ENCODE measurements at places on chromosomes 7 and 10.

DNA sequence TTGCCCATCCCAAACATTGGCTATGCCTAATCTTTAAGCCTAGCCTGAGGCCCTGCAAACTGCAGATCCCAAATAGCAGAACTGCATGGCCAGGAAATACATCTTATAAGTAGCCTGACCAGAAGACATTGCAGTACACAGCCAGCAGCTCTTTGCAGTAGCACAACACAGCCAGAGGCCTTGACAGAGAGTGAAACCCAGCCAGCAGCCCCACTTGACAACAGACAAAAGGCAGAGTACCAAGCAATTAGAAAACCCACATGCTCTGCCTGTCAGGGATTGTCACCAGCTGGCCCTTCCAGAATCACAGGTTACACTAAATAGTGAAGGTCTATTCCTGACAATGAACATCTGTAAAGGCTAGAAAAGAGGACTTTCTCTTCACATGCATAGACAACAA is 242.8 kb upstream of the TMEM72 start:
- no peak for DNase-seq

DNA sequence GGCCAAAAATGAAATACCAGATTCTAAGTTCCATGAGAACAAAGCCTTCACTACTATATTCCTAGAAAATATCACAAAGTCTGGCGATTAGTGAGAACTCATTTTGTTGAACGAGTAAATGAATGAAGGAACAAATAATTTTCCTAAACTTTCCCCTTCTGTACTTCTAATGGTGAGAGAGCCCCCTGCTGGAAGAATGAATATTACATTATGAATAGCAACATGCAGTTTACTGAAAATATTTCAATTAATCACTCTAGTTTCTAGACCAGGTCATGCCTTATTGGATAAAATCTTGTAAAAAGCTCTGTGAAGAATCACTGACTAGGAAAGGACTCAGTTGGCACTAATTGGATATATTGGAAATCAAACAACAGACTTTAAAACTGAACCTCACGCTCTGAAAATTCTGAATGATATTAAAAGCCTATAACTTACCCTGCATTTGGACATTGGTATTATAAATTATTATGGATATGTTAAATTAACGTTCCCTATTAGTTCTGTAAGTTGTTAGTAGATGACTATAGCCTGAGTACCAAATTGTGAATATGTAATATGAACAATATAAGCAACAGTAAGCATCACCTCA is 32.4 kb upstream of the MTPN start:
- DNase-seq = no peak

- DNase-seq = no peak
Observed at GRCh38 chr10:124674768-124675222, 69.4 kb downstream of the FAM53B start.

DNA sequence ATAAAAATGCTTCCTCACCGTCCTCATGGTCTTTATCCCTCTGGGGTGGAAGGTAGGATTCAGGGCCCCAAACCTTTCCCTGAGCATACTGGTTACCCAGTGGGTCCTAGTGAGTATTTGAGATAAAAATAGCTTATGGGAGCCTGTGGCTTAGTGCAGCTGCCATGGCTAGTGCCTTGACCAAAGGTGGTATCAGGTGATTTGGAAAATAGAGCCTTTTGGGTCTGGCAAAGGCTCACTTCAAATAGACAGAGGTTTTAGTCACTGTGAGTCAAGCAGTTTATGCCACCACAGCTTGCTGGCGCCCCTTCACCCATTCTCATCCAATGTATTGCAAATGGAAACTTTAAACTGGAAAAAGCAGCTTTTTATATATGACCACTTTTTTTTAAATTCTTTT is 30.4 kb downstream of the PLAU start:
- DNase-seq = no peak

DNA sequence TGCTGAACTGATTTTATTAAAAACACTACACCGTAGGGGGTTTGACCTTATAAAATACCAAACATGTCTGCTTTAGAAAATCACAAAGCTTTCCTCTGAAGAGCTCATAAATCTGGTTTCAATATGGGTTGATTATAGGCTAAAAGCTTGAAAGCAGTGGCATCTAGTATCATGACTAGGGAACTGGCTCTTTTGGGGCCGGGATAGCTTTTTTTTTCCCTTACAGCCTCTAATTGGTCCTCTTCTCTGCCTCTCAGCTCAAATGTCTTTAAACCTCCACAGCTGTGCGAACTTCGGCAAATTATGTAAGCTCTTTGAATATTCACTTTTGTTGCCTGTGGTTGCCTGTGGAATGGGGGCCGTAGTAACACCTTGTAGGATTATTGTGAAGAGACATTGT is 8.4 kb downstream of the BAMBI start:
- DNase-seq = no peak

GRCh38 chr7:6615723-6616555 is 529 bp downstream of the ZNF853 start:
- no peak for DNase-seq

- no peak for DNase-seq
Observed at GRCh38 chr7:11374629-11375028, 401.0 kb downstream of the PHF14 start.

DNA sequence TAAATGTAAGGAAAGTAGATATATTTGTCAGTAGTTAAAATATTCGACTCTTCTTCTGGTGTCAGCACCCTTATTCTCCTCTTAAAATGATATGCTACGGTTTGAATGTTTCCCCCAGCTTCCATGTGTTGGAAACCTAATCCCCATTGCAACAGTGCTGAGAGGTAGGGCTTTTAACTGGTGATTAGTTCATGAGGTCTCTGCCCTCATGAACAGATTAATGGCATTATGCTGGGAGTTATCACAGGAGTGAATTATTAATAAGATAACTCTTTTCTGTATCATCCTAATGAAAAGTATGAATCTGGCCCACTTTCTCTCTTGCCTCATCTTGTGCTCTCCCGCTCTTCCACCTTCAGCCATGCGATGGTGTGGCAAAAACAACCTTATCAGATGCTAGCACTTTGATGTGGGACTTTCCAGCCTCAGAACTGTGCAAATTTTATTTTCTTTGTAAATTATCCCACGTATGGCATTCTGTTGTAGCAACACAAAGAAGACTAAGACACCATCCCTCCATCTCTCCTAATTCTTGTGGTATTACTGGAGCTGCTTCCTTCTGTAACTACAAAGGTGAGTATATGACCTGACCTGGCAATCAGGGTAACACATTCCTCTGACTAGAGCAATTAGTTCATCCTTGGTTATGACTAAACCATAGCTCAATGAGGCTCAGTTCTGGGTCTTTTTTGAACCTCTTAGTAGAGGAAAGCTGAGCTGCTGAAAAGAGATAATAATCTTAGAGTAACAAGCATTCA is 171.1 kb upstream of the TMEM196 start:
- no peak for DNase-seq

DNA sequence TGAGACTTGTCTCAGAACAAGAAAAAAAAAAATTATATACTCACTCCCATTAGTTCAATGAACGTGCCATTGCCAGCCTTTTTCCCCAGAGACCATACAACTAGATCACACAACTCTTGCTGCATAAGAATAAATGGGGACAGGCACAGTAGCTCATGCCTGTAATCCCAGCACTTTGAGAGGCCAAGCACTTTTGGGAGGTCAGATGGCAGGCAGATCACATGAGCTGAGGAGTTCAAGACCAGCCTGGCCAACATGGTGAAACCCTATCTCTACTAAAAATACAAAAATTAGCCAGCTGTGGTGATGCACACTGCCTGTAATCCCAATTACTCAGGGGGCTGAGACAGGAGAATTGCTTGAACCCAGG is 13.6 kb downstream of the PDLIM1 start:
- no peak for DNase-seq

DNA sequence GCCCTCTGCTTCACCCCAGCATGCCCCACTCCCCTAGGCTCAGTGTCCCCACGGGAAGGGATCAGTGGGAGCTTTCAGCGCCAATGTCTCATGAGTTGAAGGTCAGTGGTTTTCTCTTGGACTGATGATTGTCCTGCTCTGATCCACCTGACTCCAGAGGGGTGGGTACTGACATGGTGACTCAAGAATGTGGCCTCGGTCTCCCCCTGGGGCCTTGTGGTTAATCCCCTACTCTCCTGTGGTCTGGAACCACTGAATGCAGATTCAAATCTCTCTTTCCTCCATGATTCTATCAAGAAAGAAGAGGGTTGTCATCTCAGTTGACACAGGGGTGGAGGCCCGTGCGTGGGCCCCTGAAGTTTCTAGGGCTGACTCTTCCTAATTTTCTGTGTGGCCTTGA is 176.9 kb downstream of the RPS24 start:
- no peak for DNase-seq
